Activated CD8-positive, alpha-beta T cell treated with anti-CD3 and anti-CD28 coated beads for 36 hours (primary cell): ENCODE measurements at places on chromosomes 1 and 21.

GRCh38 chr1:41281334-41281733, 39.2 kb upstream of the SCMH1 start:
- no peak for DNase-seq

DNA sequence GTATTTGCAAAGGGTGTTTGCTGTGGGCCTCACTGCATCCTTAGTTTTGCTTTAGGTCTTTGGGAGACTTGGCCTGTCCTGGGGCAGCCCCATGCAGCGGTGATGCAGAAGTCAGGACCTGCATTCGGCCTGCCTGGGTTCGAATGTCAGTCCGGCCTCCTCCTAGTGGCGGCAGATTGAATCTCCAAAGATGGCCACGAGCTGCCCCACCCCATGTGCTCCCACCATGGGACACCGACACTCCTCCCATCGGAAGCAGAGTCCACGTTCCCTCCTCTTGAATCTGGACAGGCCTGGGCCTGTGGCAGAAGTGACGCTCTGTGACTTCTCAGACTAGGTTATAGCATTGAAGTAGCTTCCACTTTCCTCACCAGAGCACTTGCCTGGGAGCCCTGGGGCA, 16.3 kb upstream of the NPPB start:
- no peak for DNase-seq

- peak; percentile 49 for DNase-seq
Measured at GRCh38 chr1:24203404-24203803, 16.3 kb upstream of the IFNLR1 start.

- no peak for DNase-seq
Measured at GRCh38 chr1:1037366-1038327, 17.7 kb downstream of the AGRN start.

- DNase-seq: no peak
Measured at GRCh38 chr1:180311011-180311730, 81.1 kb downstream of the LHX4 start.

GRCh38 chr21:33492571-33492970, 1.1 kb upstream of the DNAJC28 start:
- no peak for DNase-seq

DNA sequence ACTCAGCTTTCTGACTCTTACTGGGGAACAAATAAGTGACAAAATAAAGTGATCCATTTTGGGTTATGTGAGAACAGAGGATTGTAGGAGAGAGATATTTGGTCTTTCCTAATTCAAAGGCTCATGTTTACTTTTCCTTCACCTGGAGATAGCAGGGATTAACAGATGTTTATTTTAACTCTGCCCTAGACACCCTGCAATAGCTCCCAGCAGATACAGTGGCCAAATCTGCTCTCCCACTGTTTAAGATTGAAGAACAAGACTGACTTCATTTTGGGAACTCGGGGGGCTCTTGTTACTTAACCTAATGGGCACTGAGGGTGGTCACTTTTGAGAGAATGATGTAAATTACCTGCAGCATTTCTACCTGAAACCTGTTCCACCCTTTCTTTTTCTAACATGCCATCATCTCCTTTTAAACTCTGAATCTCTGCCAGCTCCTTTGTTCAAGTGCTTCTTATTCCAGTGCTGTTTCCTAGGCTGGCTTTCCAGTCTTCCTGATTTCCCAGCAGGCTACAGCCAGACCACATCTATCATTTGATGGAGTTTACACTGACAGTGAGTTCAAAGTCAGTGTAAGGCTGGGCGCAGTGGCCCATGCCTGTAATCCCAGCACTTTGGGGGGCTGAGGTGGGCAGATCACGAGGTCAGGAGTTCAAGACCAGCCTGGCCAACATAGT, 90.0 kb downstream of the SELENOF start:
- no peak for DNase-seq

DNA sequence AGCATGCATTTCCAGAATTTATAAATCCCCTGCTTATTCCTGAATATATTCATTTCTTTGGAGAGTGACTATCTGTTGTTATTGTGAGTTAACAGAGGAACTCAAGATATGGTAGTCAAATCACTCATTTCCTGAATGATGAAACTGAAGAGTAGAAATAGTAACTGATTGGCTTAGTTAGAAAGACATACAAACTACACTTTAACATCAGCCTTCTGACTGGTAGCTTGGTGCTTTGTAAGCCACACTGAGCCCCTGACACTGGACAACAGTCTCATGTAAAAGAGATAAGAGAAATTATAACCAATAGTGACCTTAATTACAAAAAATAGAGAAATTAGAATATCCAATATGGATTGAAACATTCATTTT, 4.8 kb downstream of the GBP7 start:
- no peak for DNase-seq

DNA sequence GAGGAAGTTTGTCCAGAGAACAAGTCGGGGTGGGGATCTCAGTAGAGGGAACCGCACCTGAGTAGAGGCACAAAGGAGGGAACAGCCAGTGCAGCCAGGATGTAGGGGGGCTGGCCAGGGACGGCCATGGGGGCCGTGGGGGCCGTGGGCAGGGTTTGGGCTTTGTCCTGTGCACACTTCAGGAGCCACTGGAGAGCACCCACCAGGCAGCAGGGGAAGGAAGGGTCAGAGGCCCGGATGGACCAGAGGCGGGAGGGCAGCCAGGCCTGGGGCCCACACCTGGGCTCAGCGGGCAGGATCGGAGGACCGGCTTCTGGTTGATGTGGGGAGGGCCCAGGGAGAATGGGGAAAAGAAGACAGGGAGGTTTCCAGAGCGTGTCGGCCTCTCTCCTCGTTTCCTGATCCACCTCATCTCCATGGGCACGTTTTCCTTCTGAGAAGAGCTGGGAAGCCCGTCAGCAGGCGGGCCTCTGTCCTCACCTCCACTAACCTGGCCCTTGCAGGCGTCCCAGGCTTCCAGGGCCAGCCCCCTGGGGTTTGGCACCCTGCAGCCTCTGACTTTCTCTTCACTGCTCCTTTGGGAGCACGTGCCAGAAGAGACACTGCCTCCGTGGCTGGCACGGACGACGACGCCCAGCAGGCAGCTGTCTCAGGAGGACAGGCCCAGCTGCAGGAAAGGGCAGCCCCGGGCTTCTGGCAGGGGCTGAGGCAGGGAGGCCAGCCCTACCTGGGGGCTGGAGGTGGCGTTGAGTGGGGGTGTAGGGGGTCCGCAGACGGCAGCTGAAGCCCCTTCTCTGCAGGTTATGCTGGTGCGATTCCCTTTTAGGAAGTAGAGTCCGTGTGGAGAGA, 16.8 kb upstream of the PDXK start:
- DNase-seq: no peak
